ENCODE measurements at places on chromosomes 6 and 20.
A peak's percentile ranks its signal among the peaks of the same experiment; 100 is the strongest.

DNA sequence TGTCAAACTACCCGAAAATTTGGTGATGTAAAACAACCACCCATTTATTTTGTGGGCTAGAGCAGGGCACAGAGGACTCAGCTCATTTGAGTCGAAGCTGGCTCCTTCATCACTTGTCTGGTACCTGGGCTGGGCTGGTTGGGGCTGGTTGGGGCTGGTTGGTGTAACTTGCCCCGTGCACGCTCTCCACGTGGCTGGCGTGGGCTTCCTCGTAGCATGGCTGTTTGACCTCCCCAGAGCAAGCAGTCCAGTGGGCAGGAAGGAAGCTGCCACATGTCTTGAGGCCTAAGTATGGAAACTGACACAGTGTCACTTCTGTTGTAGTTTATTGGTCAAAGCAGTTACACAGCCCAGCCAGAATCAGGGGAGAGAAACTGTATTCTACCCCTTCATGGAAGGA is 27.1 kb downstream of the BCAS4 start:
- no peak for DNase-seq

DNA sequence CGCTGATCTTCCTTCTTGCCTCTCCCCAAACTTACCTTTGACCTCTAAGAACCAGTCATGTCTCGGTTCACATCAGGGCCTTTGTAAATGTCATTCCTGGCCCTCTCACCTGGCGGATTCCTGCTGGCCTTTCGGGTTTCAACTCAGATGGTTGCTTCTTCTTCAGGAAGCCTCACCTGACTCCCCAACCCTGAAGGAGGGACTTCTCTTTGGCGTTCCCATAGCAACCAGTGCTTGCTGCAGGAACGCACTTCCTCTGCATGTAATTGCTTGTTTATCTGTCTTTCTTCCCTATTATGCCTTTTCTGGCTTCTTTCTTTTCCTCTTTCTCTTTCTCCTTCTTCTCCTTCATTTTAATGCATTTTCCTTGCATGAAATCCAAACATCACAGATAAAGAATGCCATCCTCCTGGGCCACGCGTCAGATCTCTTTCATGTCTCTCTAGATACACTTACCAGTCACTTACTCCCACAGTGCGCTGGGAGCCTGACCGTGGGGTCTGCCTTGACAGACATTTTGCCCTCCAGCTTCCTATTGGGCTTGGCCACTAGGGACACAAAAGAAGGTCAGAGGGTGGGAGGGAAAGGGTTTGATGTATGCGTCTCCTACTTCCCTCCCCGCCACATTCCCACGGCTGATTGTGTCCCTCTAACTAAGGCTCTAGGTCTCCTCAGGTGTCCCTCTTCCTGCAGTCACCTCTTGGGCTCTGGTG is 295.7 kb upstream of the TSHZ2 start:
- no peak for DNase-seq

- no peak for DNase-seq
Measured at GRCh38 chr6:106745197-106745770, 115.9 kb downstream of the QRSL1 start.

- DNase-seq = no peak
Measured at GRCh38 chr6:110002676-110003075, 24.6 kb downstream of the GPR6 start.

DNA sequence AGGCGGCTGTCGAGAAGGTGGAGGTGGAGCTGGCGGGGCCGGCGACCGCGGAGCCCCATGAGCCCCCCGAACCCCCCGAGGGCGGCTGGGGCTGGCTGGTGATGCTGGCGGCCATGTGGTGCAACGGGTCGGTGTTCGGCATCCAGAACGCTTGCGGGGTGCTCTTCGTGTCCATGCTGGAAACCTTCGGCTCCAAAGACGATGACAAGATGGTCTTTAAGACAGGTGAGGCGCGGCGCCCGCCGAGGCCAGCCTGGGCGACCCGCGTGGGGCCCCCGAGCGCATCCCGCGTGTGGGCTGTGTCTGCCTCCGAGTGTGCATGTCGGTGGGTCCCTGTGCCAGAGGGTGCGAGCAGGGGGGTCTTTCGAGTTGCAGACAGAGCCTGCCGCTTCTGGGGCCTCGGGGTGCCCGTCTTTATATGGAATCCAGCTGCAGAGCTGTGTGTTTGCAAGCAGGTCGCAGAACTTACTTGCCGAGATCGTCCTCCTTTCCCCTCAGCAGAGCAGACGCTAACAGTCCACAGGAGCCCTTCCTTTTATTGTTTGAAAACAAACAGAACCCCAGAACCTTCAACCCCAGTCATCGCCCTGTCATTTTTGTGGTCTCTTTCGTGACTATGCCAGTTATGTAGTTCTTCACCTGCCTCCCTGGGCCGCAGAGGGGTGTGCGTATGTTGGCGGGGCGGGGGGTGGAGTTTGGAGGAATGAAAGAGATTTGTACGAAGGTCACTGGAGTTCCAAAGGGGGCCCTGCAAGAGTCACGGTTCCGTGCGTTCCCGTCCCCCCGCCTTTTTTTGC is 766 bp downstream of the SLC16A10 start:
- no peak for DNase-seq

DNA sequence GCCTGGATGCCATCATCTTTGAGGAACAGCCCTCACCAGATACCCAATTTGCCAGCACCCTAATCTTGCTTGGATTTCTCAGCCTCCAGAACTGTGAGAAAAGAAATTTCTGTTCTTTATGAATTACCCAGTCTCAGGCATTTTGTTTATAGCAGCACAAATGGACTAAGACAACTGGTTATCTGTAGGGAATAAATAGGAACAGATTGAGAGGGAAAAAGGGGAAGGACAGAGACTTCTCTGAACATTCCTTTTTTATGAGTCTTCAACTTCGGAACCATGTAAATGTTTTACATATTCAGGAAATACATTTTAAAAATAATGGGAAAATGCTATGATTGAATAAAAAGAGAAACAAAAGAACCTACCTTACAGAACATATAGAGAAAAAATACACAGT is 20.9 kb downstream of the KCTD20 start:
- DNase-seq = peak; percentile 15

- DNase-seq = no peak
Measured at GRCh38 chr6:2990248-2990931, 9.3 kb upstream of the NQO2 start.

GRCh38 chr6:56484669-56485068 is 158.0 kb downstream of the DST start:
- peak; percentile 40 for DNase-seq

- no peak for DNase-seq
Measured at GRCh38 chr6:113442040-113442439, 415.1 kb upstream of the MARCKS start.

DNA sequence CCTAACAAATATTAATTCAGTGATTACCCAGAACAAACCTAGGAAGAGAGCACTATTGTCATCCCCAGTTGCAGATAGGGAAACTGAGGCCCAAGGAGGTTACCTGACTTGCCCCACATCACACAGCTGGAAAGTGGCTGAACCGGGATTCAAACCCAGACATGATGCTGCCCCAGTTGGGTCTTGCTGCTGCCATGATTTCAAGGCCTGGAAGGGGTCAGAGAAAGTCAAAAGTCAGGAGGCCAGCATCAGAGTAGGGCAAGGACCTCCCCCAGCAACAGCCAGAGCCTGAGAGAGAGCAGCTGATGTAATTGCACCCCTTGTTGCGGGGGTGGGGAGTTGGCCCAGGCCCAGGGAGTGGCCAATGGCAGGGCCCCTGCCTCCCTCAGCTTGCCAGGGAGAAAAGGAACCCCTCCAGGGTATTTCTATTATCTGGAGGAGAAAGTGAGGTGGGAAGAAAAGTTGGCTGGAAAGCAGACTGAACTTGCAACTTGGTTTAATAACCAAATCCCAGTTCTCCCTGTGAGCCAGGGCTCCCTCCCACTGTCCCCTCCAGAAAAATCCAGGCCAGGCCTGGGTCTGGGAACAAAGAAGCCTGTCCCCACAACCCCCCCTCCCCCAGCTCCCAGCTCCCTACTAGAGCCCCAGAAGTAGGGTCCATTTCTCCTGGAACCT is 83.6 kb downstream of the MRPL14 start:
- DNase-seq = no peak

GRCh38 chr20:11891077-11891775 is 26.5 kb upstream of the BTBD3 start:
- no peak for DNase-seq

DNA sequence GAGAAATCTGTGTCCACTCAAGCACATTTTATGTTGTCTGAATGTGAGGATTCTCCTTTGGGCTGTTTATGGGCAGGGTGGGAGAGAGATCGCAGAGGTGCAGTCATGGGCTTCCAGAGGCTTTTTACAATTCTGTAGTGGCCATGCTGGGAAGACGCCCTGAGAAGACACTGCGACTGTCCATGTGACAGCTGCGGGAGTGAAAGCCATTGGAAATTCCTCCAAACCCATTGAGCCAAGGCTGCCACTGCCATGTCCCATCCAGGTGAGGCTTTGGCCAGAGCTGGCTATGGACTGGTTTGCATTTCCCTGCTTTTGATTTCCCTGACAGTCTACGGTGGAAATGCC is 216.9 kb upstream of the ECI2 start:
- no peak for DNase-seq

DNA sequence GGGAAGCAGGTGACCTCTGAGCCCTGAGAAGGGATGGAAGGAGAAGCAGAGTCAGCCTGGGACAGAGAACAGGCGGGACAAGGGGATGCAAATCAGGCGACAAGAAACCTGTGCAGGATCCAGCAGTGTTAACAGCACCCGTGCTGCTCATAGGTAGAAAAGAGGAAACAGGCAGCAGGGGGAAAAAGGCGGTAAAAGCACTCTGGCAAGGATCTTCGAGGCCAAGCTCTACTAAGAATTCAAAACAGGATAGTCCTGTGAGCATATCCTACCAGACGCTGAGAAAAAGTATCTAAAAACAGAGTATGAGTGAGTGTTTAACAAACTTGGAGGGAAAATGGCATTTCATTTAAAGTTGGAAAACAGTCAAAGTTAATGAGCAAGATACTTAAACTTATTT is 16.7 kb downstream of the C6orf118 start:
- no peak for DNase-seq

DNA sequence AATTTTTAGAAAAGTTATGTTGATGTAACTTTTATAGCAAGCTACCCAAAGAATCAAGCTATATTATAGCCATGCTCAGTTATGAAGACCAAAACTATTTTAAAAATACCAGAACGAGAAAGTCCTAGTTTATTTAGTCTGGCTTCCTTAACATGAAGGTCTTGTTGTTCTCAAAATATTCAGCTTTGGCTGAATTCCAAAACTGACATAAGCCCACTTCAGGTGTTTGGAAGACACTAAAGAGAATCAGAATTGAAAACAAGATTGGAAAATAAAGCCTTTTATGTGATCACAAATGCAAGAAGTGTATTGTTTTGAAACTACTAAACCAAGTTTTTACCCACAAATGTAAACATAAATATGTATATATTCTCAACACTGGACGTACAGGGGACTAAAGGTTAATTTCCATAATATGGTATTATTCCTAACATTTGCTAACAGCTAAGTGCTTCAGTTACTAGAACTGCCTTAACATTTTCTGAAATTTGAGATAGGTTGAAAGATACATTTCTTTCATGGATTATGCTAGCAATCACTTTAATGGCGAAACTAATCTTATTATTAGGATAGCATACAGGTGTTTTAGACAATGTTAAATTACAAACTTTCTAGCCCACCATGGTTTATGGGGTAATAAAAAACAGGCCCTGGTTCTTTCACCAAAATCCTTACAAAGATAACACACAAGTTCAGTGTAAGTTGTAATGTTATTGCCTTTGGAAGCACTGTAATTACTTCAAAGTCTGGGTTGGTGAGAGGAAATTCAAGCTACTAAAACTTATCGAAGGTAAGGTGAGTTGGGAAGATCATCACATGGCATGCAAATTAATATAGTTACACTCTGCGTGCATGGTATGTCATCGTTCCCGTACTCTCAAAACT is 1.6 kb downstream of the MAP3K5 start:
- no peak for DNase-seq
